ENCODE measurements at places on chromosomes 5 and 9. TPM values are rescaled to one million over a fixed set of nuclear protein-coding genes. Genes with fewer than 3 reads are reported as not detected.

- peak; percentile 71 for DNase-seq
Measured at GRCh38 chr5:56610093-56610698, 205.2 kb upstream of the MAP3K1 start.

- DNase-seq, result no peak
Measured at GRCh38 chr5:11898787-11899186, 5.5 kb downstream of the CTNND2 start.

Gene SLC1A3
- total RNA-seq, result 0.16 TPM

Gene LVRN
- total RNA-seq, result not detected

Gene LCN9
- total RNA-seq, result not detected

Data from activated CD4-positive, alpha-beta T cell treated with anti-CD3 and anti-CD28 coated beads for 36 hours (primary cell).